ENCODE measurements at places on chromosomes 11 and 22. TPM values are rescaled to one million over a fixed set of nuclear protein-coding genes. Genes with fewer than 3 reads are reported as not detected.

DNA sequence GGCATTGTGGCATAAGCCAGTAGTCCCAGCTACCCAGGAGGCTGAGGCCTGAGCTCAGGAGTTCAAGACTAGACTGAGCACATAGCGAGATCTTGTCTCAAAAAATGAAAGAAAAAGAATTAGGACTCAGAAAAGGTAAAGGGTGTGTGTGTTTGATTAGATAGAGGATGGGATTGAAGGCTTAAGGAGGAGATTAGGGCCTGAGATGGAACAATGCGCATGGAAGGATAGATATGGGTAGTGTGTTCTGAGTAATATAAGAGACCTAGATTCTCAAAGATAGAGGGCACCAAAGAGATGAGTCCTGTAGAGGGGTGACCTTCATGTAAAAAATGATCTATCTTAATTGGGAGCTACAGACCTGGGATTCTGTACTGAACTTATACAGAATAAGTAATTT lies 17.3 kb upstream of the RAB30 start:
- no peak for DNase-seq

GRCh38 chr22:36986242-36986821 lies 32.9 kb downstream of the TST start:
- DNase-seq = peak; percentile 79

- peak; percentile 79 for DNase-seq
These were observed 1.5 kb downstream of the DGKZ start for GRCh38 chr11:46348566-46349401.

GRCh38 chr11:111370902-111371578 lies 8.0 kb downstream of the POU2AF1 start:
- peak; percentile 25 for DNase-seq

DNA sequence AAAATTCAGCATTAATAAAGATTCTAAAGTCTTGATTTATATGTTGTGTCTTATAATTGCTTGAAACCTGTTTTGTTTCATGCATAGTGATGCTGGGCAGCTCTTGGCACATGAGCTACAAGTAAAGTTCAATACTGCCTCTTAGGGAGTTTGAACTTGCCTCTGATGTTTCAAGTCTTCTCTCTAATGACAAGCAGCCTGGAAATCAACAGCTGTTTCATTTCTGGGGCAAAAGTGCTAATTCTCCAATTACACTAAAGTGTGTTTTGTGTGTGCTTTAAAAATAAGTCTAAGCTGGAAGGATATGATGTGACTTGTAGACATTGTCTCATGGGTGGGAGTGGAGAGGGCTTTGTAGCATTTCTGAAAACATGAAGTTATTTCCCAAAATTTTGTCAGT lies 23.7 kb upstream of the SESN3 start:
- no peak for DNase-seq

- DNase-seq = no peak
These were observed 4.9 kb downstream of the RGL4 start for GRCh38 chr22:23695571-23696325.

DNA sequence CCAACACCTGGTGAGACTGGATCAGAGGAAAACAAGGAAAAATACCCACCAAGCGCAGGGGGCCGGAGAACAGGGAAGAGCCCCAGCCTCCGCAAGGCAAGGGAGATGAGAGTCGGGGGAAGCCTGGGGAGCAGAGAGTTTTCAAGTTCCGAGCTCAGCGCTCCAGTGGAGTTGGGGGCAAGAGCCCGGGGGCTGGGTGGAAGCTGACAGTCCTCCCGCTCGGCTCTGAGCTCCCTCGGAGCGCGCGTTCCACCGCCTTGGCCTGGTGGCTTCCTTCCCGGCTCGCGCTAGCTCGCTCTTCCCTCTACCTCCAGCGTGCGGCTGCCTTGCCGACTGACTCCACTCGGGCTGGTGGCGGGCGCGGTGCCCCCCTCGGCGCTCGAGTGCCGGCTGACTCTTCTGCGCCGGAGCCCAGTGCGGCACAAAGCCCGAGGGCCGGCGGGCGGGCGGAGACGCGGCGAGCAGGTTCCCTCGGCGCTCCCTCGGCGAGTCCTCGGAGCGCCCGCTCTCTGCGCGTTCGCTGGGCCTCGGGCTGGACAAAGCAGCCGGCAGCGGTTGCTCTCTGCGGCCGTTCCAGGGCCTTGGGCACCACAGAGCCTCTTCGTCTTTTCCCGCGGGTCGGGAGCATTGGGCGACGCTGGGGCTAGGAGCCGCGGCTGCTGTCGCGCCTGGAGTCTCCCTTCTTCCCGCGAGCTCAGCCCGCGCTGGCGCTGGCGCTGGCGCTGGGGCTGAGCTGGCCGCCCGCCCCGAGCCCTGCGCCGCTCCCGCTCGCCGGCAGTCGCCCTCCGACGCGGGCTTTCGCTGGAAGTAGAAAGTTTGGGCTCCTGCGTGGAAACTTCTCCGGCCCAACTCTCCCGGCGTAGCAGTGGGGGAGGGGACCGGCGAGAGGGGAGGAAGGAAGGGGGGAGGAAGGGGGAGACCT lies 1.0 kb downstream of the PAX6 start:
- DNase-seq = no peak

- no peak for DNase-seq
These were observed 18.3 kb upstream of the YWHAH start for GRCh38 chr22:31926024-31926423.

- no peak for DNase-seq
These were observed 73.8 kb upstream of the HTATIP2 start for GRCh38 chr11:20289732-20290131.

- DNase-seq = no peak
These were observed 4.3 kb upstream of the CHID1 start for GRCh38 chr11:914747-915501.

- DNase-seq = no peak
These were observed 18.9 kb downstream of the TPST2 start for GRCh38 chr22:26570864-26571525.

- DNase-seq = peak; percentile 35
These were observed 62.4 kb upstream of the POU2AF1 start for GRCh38 chr11:111441443-111441842.

DNA sequence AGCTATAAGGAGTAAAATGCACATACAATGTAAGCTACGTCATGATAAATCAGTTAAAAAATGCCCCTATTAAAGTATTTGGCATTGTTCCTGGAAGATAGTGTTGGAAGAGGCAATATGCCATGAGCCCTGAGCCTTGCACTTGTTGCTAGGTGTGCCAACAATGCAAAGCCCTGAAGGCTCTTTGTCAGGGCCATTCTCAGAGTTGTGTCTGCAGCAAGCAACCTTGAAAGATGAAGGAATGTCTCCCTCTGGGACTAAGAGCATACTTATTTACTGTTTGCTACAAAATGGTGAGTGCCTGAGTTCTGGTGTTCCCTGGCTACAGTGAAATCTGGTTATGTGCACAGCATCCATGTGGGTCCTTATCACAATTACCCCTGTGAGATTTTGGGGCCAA lies 322.3 kb upstream of the FAT3 start:
- no peak for DNase-seq

DNA sequence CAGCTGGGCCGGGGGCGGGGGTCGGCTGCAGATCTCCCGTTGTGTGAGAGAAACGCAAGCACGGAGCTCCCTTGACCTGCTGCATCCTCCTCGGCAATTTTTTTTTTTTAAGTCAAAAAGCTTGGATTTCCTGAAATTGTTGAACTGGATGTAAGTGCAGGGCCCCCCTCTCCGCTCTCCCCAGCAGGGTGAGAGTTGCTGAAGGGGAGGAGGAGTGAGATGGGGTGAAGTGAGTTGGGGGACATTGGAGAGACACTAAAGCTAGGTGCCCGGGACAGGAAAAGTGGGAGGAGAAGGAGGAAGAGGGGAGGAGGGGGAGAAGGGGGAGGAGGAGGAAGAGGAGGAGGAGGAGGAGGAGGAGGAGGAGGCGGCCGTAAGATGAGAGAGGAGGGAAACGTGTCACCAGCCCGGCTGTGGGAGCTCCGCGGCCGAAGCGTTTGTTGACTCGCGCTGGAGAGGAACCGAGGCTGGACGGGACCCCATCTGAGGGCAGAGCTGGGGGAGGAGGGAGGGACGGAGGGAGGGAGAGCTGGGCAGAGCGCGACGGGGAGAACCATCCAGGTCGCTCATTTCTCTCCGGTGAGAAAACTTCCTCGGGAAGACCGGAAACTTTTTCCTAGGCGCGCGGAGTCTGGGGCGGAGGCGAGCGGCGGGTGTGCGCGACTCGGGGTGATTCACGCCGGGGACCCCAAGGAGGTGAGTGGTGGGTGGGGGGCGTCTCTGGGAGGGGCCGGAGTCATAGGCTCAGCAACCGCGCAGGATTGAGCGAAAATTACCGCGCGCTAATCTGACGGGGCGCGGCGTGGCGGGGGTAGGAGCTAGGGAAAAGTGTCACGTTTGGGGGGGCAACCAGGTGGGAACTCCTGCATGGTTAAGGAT lies 80.2 kb downstream of the PRR5L start:
- DNase-seq = peak; percentile 25

- DNase-seq = no peak
These were observed 221.4 kb downstream of the C11orf91 start for GRCh38 chr11:33479231-33479630.

Gene SAA4
- total RNA-seq = not detected

Gene NPAS4
- total RNA-seq = not detected

Gene RAB3IL1
- 0.74 TPM for total RNA-seq

Gene SPTBN2
- 3.0 TPM for total RNA-seq

Gene CD82
- total RNA-seq = 140 TPM

Gene RTN3
- total RNA-seq = 46.7 TPM
